ENCODE measurements at places on chromosomes 1 and 21. TPM values are rescaled to one million over a fixed set of nuclear protein-coding genes. Genes with fewer than 3 reads are reported as not detected.

DNA sequence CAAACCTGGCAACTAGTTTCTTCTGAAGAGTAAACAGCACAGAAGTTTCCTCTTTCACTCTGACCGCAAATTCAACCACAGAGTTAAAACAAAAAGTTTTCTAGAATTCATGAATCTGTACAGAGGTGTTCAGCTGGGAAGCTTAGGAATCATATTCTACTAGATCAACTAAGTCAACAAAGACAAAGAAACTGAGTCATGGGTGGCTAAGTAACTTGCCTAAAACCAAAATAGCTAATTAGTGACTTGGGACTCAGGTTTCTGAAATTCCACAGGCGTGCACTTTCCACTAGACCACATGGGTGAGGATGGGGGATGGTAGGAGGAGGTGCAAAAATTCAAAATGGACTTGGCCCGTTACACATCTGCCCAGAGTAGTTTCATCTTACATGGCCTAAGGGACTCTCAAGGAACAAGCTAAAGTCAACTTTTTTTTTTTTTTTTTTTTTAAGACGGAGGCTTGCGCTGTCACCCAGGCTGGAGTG lies 25.8 kb downstream of the PTPN14 start:
- no peaks in the 10 kb centered on the region for H3K27me3 ChIP-seq
- no peak overlapping the region for H3K4me3 ChIP-seq
- H3K27ac ChIP-seq: peak overlapping the region; percentile 50
- peaks cover 23% of the 10 kb centered on the region for H3K4me1 ChIP-seq

GRCh38 chr1:222525951-222526350 lies 22.0 kb downstream of the HHIPL2 start:
- H3K4me1 ChIP-seq: peaks cover 7% of the 10 kb centered on the region
- no peaks in the 10 kb centered on the region for H3K36me3 ChIP-seq
- no peak for DNase-seq
- no peak overlapping the region for H3K27ac ChIP-seq
- H3K27me3 ChIP-seq: peaks cover 8% of the 10 kb centered on the region
- no peak overlapping the region for H3K4me3 ChIP-seq

DNA sequence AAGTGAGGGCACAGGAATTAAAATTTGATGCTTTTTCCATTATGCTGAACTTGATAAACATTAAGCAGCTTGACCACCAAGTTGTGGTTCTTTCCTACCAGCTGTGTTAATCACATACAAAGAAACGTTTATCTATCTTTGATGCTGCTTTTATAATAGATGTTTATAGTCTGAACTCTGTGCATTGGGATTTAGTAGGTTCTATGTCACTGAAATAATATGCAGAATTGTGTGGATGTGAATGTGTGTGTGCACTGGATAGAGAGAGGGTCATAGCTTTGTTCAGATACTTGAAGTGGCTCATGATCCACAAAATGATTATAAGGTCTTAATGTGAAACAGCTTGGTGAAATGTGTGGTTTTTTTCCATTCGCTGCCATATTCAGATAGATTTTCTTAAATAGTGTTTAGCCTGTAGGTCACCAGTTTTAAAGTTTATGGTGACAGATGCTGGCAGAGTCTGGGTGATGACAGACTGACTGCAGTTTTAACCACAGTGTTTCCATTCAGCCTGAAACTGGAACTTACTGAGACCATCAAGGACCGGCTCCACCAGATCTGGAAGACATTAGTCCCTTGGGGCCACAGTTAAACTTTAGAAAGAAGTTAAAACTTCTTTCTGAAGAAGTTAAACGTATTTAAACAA lies 10.2 kb downstream of the DDI2 start:
- H3K4me1 ChIP-seq: peaks cover 22% of the 10 kb centered on the region
- no peak for DNase-seq
- H3K27me3 ChIP-seq: no peaks in the 10 kb centered on the region
- peaks cover 29% of the 10 kb centered on the region for H3K36me3 ChIP-seq
- peak overlapping the region; percentile 69 for H3K27ac ChIP-seq

- H3K36me3 ChIP-seq: peaks cover 32% of the 10 kb centered on the region
- peaks cover 88% of the 10 kb centered on the region for H3K4me1 ChIP-seq
- no peak for DNase-seq
- peak overlapping the region; percentile 89 for H3K27ac ChIP-seq
- no peaks in the 10 kb centered on the region for H3K27me3 ChIP-seq
Observed at GRCh38 chr1:164641353-164641730, 82.4 kb downstream of the PBX1 start.

- no peaks in the 10 kb centered on the region for H3K27me3 ChIP-seq
- peak overlapping the region; percentile 98 for H3K27ac ChIP-seq
- no peak overlapping the region for H3K4me3 ChIP-seq
- H3K4me1 ChIP-seq: peaks cover 78% of the 10 kb centered on the region
- H3K36me3 ChIP-seq: no peaks in the 10 kb centered on the region
Observed at GRCh38 chr1:41434306-41434705, 50.2 kb downstream of the EDN2 start.

DNA sequence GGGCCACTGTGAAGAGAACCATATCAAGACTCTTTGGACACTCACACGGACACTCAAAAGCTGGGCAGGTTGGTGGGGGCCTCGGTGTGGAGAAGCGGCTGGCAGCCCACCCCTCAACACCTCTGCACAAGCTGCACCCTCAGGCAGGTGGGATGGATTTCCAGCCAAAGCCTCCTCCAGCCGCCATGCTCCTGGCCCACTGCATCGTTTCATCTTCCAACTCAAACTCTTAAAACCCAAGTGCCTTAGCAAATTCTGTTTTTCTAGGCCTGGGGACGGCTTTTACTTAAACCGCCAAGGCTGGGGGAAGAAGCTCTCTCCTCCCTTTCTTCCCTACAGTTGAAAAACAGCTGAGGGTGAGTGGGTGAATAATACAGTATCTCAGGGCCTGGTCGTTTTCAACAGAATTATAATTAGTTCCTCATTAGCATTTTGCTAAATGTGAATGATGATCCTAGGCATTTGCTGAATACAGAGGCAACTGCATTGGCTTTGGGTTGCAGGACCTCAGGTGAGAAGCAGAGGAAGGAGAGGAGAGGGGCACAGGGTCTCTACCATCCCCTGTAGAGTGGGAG lies 36.3 kb upstream of the TDRD10 start:
- H3K27me3 ChIP-seq: no peaks in the 10 kb centered on the region
- no peak for DNase-seq
- no peaks in the 10 kb centered on the region for H3K36me3 ChIP-seq
- H3K27ac ChIP-seq: peak overlapping the region; percentile 28
- no peak overlapping the region for H3K4me3 ChIP-seq

DNA sequence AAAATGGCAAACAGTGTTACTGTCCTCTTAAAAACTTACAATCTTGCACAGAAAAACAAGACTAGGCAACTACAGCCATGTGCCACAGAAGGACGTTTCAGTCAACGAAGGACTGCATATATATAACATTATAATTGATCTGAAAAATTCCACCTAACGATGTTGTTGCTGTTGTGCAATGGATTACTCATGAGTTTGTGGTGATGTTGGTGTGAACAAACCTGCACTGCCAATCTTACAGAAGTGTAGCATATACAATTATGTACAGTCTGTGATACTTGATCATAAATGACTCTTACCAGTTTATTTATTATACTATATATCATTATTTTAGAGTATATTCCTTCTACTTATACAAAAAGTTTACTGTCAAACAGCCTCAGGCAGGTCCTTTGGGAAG lies 6.8 kb upstream of the VAMP4 start:
- no peaks in the 10 kb centered on the region for H3K27me3 ChIP-seq
- no peak overlapping the region for H3K27ac ChIP-seq
- no peak for DNase-seq
- H3K36me3 ChIP-seq: no peaks in the 10 kb centered on the region

GRCh38 chr1:47967864-47968555 lies 29.2 kb downstream of the TRABD2B start:
- no peak overlapping the region for H3K4me3 ChIP-seq
- no peak overlapping the region for H3K27ac ChIP-seq
- H3K36me3 ChIP-seq: no peaks in the 10 kb centered on the region
- DNase-seq: no peak
- peaks cover 9% of the 10 kb centered on the region for H3K27me3 ChIP-seq

- no peak overlapping the region for H3K4me3 ChIP-seq
- no peak for DNase-seq
- peaks cover 47% of the 10 kb centered on the region for H3K36me3 ChIP-seq
- H3K27me3 ChIP-seq: no peaks in the 10 kb centered on the region
- peaks cover 7% of the 10 kb centered on the region for H3K4me1 ChIP-seq
Observed at GRCh38 chr1:20847611-20848080, 60.5 kb upstream of the HP1BP3 start.

DNA sequence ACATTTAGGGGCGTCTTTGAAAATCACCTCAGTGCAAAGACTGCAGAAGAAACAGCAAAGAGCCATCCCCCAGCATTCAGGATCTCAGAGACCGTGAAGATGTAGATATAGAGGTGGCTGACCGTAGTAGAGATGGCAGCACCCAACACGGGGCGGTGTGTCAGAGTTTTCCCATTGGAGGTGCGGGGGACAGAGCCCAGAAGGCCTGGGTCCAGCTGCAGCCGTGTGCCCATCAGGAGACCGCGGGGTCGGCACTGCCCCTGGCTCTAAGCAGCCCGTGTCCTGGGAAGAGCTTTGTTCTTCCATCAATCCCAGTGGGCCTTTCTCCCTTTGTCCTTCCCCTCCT lies 1.1 kb downstream of the GABRD start:
- no peak for DNase-seq
- H3K36me3 ChIP-seq: no peaks in the 10 kb centered on the region
- H3K27me3 ChIP-seq: peaks cover 83% of the 10 kb centered on the region
- no peak overlapping the region for H3K4me3 ChIP-seq

DNA sequence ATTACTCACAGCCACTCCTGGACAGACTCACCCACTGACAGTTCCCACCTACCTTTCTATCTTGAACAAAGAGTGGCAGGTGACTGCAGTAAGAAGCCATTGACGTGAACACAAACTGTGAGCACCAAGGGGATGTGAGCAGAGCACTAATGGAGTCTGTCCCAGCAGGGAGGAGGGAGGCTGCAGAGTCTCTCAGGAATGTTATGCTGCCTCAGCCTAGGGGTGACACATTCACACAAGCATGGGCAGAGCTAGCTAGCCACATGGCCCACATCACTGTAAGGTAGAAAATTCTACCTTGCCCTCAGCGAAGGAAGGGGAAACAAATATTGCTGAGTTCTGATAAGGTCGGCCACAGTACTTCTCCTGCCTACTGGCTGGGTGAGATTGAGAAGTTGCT lies 56.8 kb upstream of the PTGFRN start:
- no peak overlapping the region for H3K4me3 ChIP-seq
- peak overlapping the region; percentile 87 for H3K27ac ChIP-seq
- no peaks in the 10 kb centered on the region for H3K27me3 ChIP-seq
- no peaks in the 10 kb centered on the region for H3K36me3 ChIP-seq
- no peak for DNase-seq

DNA sequence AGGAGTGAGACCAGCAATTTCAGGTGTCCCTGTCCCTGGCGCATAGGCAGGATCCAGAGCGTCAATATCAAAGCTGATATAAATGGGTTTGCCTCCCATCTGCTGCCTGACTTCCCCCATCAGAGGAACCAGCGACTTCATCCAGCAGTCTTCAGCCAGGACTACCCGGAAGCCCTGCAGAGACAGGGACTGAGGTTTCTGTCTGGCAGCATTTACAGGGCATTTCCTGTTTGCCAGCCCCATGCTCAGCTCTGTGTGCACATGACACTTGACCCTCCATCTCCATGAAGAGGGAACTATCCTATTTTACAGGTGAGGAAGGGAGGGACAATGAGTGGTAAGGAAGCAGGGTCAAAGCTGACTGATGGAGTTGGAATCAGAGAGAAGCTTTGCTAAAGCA lies 7.2 kb downstream of the AGMAT start:
- H3K27ac ChIP-seq: no peak overlapping the region
- no peak for DNase-seq
- H3K27me3 ChIP-seq: no peaks in the 10 kb centered on the region
- H3K4me3 ChIP-seq: no peak overlapping the region
- H3K4me1 ChIP-seq: no peaks in the 10 kb centered on the region

DNA sequence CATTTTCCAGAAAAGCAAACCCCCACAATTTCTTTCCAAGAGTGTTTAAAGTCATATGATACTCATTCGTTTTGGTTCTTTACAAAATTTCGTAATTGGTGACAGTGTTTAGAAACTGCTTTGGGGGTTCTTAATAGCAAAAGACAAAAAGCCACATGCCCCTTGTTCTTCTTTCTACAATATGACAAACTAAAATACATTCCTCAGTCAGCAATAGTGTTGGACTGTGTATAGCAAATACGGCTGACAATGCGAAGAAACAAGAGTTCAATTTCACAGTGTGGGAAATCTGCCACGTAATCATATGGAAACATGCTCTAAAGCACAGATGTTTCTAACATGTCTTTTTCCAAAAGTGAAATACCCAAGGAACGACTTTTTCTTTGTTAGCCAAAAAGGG lies 7.6 kb upstream of the IFNAR1 start:
- H3K27me3 ChIP-seq: peaks cover 32% of the 10 kb centered on the region
- H3K4me1 ChIP-seq: no peaks in the 10 kb centered on the region
- no peak overlapping the region for H3K27ac ChIP-seq
- peaks cover 2% of the 10 kb centered on the region for H3K36me3 ChIP-seq
- DNase-seq: no peak

- H3K27me3 ChIP-seq: peaks cover 2% of the 10 kb centered on the region
- no peak overlapping the region for H3K27ac ChIP-seq
- DNase-seq: no peak
- no peak overlapping the region for H3K4me3 ChIP-seq
- peaks cover 17% of the 10 kb centered on the region for H3K4me1 ChIP-seq
- H3K36me3 ChIP-seq: peaks cover 13% of the 10 kb centered on the region
Observed at GRCh38 chr1:209616366-209617046, 33.0 kb downstream of the CAMK1G start.

GRCh38 chr21:31034378-31034777 lies 3.9 kb downstream of the KRTAP19-8 start:
- no peak overlapping the region for H3K27ac ChIP-seq
- H3K36me3 ChIP-seq: no peaks in the 10 kb centered on the region
- H3K4me1 ChIP-seq: no peaks in the 10 kb centered on the region
- DNase-seq: no peak

DNA sequence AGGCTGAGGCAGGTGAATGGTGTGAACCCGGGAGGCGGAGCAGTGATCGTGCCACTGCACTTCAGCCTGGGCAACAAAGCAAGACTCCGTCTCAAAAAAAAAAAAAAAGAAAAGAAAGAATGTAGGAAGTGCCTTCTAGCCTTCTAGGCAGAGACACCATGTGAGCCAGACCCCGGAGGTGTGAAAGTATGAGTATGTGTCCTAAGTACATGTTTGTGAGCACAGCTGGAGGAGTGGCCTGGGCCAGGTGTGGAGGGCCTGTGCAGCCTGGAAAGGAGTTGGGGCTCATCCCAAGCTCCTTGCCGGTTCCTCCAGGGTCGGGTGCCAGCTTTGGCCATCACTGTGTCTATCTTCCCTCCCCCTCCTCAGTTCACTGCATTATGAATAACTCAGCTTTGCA lies 13.0 kb downstream of the SOX13 start:
- H3K27ac ChIP-seq: no peak overlapping the region
- no peaks in the 10 kb centered on the region for H3K27me3 ChIP-seq
- peaks cover 71% of the 10 kb centered on the region for H3K4me1 ChIP-seq
- no peaks in the 10 kb centered on the region for H3K36me3 ChIP-seq
- DNase-seq: no peak
- no peak overlapping the region for H3K4me3 ChIP-seq

The CFAP57 gene
- 0.38 TPM for total RNA-seq

The GMEB1 gene
- total RNA-seq: 19.1 TPM

The ZBTB8B gene
- total RNA-seq: 3.5 TPM

The PTPN7 gene
- 0.32 TPM for total RNA-seq

Measured in mesothelial cell of epicardium (in vitro differentiated cells).